Activated T-cell treated with anti-CD3 and anti-CD28 coated beads for 24 hours (primary cell): ENCODE measurements at places on chromosomes 1 and 21.

- no peak for DNase-seq
Measured at GRCh38 chr1:156406251-156406650, 37.2 kb downstream of the RHBG start.

DNA sequence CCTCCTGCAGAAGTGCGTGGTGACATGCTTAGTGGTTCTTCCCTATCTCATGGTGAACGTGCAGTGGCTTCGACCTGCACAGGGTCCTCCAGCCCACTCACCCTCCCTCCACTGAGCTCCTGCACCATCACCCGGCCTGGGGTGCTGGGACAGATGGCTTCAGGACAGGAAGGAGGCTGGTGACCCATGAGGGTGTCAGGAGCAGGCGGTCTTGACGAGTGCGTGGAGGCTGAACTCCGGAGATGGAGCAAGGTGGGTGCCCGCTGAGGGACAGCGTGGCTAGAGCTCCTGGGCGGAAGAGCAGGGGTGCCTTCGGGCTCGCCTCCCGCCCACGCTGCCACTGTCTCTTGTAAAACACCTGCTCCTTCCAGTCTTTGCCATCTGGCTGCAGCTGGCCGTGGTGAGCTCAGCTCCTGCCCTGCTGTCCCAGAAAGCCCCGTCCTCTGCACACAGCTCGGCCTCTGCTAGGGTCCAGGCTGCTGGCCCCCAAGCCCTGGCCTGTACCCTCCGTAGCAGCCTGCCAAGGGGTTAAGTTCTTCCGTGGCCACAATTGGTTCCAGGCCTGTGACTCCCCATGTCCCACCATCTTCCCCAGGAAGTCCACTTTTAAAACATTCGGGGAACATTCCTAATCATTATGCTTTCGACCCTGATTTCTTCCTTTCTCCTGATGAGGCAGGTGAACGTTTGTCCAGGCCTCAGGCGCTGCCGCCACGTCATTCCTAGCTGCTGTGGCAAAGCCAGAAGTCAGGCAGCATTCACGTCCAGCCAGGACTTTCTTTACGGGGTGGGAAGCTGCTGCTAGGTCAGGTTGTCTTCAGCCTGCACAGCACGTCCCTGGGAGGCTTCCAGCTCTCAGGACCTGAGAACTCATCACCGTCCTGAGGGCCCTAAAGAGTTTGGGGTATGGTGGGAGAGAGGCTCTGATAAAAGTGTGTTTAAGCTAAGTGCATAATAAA, 8.1 kb downstream of the KRTAP10-1 start:
- no peak for DNase-seq

- DNase-seq: no peak
Measured at GRCh38 chr1:91591175-91591974, 90.7 kb downstream of the CDC7 start.

DNA sequence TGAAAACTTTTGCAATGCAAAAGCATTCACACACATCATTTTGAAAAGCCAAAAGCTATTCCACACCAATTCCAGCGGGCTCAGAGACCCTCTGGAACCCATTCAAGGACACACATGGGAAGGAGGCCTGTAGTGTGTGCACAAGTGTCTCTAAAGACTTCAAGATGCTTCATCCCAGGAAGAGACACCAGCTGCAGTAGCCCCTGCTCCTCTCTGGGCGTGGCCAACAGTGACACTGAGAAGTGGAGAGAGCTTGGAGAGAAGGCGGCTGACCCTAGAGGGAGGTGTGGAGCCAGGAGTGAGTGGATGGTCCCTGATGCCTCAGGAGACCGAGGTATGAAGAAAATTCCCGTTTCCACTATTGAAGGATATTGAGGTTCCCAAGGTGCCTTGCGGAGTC, 14.9 kb upstream of the TNNI1 start:
- DNase-seq: no peak

GRCh38 chr1:83787246-83787998, 211.5 kb downstream of the TTLL7 start:
- no peak for DNase-seq

DNA sequence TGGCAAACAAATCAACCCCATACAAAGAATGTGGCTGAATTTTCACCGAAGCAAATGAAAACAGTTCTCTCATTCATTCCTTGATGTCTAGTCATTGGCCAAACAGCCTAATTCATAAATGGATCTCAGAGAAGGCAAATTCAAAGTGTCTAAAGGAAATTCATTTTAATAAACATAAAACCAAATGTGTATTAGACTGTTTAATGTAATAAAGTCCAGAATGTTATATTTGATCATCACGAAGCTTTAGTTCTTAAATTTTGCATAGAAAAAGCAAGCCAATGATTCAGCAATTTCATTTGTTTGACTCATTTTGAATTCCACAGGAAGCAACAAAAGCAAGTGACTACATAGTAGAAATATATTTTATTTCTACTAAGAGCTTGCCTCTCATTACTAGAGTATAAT, 379.2 kb upstream of the ADAMTS5 start:
- DNase-seq: no peak

DNA sequence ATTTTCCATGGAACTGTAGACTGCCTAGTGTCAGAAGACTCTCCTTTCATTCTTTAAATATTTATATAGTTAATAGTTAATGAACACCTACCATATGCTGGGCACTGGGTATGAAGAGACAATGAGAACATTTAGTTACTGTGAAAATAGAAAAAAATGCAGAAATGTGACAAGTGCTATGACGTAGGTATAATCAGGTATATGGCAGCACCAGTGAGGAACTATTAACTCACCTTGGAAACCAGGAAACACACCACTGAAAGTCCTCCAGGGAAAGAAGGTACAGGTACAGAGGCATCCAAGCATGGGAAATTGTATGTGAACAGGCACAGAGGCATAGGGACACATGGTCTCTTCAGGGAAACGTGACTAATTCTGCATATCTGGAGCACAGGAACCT, 42.3 kb downstream of the DPT start:
- no peak for DNase-seq
